ENCODE measurements at places on chromosomes 5 and 9. TPM values are rescaled to one million over a fixed set of nuclear protein-coding genes. Genes with fewer than 3 reads are reported as not detected.

DNA sequence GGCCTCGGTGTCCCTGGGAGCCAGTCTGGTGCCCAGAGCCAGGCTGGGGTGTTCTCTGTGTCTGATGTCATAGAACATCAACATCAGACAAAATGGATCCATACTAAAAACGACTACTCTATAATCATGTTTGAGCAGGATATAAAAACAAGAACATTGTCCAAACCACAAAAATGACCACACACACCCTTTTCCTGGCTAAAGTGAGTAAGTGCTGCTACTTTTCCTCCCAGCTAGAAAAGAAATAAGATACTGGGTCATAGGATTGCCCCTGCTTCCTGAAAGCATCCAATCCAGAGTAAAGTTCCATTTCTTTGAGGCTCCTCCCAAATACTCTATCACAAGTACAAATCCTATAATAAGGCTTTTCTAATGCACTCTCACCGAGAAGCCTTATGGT lies 19.7 kb upstream of the TRAF1 start:
- no peak for DNase-seq

DNA sequence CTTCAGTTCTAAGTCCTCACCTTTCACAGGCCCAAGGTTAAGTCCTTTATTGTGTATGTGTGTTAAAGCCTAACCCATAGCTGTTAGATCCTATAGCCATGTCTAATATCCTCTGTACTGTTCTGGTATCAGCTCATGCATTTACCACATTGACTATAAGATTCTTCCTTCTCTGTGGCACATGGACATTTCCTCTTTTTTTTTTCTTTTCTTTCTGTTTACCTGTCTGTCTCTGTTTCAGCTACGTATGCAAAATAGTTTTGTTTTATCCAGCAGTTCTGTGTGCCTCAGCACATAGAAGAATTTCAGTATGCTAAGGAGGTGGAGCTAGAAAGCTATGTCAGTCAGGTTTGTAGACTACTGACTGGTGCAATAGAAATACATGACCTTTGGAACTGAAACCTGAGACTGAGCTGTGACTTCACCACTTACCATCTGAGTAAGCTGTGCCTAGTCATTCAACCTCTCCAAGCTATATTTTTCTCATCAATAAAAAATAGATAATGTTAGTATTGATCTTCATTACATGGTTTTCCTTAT lies 155.6 kb upstream of the VLDLR start:
- no peak for DNase-seq

- no peak for DNase-seq
Measured at GRCh38 chr9:134917431-134918373, at the start of gene FCN1. FCN1 (minus strand) TSS chr9:134917912; CDS start chr9:134917871, 41 bp downstream.

PCDHB15 gene
- total RNA-seq = 0.49 TPM

DNA sequence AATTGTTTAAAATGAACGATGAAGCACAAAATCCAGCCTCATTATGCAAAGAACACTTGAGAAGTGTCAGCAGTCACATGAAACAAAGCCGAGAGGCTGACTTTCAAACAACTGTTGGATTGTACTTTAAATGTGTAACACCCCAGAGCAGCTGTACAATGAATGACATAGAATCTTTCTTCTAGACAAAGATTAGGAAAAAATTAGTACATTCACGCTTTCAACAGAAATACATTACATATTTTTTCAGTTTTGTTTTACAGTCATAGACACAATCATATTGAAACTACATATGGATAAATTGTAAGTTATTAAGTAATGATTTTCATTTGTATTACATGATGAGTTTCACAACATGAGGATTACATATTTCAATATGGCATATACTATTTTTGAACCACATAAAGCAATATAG lies 10.6 kb upstream of the AGXT2 start:
- DNase-seq = no peak

IFNA16 gene
- not detected for total RNA-seq

GRCh38 chr5:94751460-94751859 lies 133.0 kb downstream of the SLF1 start:
- DNase-seq = no peak

- no peak for DNase-seq
Measured at GRCh38 chr5:164735334-164735733, 1229.9 kb downstream of the MAT2B start.

CAVIN4 gene
- 0.22 TPM for total RNA-seq

DNA sequence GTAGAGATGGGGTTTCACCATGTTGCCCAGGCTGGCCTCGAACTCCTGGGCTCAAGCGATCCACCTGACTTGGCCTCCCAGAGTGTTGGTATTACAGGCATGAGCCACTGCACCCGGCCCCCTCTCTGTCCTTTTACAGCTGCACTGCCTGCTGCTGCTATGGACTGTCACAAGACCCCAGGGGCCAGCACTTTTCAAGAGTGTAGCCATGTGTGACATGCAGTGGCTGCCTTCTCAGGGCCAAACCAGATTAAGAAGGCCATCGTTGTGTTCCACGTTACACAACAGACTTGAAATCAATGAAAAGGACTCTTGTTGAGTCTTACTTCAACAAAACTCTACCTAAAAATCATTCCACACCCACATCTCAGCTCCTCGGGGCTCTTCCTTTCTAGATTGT lies 78.9 kb upstream of the ICE1 start:
- DNase-seq = no peak

DNA sequence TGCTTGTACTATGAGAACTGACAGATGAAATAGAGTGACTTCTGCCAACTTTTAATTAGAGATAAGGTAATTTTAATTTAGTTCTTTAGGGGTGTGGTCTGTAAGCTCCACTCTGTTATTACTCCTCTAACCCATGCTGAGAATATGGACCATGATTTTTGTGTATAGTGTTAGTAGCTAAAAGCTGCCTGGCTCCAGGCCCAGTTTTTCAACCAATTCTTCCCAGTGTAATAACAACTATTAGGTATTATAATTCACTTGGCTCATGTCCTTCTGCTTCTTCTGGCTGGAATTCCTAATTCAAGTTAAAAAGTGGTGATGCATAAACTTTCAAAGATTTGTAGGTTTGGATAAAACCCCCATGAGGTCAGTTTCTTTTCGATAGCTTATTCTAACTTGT lies 216.3 kb downstream of the ISL1 start:
- no peak for DNase-seq

GRCh38 chr9:14052359-14052758 lies 261.6 kb downstream of the NFIB start:
- no peak for DNase-seq

GRCh38 chr5:171961117-171961516 lies 45.3 kb downstream of the FBXW11 start:
- no peak for DNase-seq

- DNase-seq = no peak
Measured at GRCh38 chr5:76805821-76806505, 12.9 kb upstream of the F2RL1 start.

CACFD1 gene
- 66.1 TPM for total RNA-seq

LCN6 gene
- total RNA-seq = 1.0 TPM

RAB24 gene
- total RNA-seq = 30.4 TPM

DNA sequence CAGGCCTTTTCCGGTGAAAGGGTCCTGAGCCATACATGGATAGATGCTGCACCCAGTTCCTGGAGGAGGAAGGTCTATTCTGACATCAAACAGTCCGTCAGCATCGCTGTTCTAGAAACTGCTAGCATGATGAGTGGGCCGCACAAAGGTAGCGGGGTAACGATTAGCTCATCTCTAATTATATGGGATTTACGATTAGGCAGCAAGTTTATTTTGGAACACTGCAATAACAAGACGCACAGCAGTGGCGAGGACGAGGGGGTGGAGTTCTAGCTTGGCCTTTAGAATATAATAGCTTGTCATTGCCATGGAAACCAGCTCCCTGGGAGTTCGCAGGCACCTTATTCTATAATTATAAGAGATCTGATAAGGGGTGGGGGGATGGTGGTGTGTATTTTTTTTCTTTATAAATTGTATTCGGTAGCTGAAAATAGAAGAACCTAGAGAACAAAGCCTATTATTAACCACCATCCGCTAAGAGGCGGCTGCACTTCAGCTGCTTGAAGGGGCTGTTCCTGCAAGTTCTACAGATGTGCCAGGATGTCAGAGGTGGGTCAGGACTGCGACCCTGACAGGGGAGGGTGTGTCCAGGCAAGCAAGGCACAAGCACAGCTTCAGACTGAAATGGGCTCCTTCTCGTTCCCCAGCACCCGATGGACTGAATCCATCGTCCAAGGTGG lies 311.0 kb downstream of the AGTPBP1 start:
- no peak for DNase-seq

DNA sequence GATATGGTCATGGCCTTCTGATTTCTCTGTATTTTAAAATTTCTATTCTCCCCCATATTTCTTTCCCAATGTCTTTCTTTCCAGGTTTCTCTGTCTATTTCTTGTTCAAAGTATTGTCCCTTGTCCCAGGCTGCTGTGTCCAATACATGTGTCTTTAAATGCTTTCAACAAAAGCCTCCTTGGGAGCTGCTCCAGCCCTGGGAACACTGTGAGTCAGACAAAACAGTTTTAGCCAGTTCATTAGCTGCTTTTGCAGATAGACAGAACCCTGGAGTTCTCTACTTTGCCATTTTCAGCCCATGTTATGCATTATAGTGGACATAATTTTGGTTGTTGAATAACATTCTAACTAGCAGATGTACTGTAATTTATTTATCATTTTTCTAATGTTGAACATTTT lies 20.5 kb upstream of the JAK2 start:
- no peak for DNase-seq

DNA sequence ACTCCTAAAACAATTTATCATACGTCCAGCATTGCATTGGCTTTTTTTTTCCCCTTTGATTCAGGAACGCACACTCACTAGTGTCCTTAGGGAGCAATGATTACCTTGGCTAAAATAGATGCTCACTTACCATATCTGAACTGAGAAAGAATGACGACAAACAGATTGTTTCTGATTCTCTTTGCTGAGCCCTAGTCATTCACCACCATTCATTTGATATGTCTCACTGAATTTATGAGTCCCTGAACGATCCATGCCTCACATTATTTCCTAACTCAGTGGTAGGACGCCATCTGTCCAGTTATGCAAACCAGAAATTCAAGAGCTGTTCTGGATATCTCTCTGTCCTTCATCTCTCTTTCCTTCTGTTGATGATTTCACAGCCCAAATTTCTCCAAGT lies 39.3 kb upstream of the DAB2 start:
- no peak for DNase-seq

DNA sequence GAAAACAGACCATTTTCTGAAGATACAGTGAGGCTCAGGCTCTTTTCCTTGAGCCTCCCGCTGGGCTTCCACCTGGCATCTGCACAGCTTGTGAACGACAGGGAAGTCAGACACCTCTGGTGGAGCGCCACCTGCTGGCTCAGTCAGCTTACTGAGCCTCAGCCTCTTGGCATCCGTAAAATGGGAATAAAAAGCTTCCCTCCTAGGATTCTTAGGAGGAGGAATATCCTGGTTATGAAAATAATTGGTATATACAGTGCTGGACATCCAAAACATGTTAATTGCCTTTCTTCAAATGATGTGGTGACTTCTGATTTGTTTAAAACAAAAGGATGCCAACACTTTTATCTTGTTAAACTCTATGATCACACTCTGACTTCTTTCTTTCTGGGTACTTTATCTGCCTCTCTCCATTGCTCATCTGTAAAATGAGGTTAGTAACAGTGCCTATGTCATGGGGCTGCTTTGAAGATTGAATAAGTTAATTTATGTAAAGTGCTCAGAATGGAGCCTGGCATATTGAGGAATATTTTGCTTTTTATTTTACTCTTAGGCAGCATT lies 67.5 kb downstream of the MAMDC2 start:
- DNase-seq = peak; percentile 74
